ENCODE measurements at places on chromosomes 5 and 9.

GRCh38 chr5:92676215-92677165 is 904.5 kb downstream of the NR2F1-AS1 start:
- no peak for DNase-seq

DNA sequence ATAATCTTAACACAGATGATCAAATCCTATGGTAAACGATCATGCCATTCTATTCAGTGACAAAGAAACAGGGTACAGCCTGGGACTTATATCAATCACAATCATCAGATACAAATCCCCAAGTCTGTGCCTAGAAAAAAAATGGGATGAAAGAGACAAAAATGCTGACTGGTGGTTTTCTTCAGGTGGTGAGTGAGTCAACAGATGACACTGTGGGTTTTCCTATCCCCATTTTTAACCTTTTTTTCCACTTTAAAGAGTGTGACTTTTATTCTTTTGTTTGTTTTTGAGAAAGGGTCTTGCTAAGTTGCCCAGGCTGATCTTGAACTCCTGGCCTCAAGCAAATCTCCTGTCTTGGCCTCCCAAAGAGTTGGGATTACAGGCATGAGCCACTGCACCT is 3.2 kb downstream of the CIZ1 start:
- DNase-seq: no peak

GRCh38 chr5:171081319-171081718 is 219.5 kb downstream of the RANBP17 start:
- DNase-seq: no peak

DNA sequence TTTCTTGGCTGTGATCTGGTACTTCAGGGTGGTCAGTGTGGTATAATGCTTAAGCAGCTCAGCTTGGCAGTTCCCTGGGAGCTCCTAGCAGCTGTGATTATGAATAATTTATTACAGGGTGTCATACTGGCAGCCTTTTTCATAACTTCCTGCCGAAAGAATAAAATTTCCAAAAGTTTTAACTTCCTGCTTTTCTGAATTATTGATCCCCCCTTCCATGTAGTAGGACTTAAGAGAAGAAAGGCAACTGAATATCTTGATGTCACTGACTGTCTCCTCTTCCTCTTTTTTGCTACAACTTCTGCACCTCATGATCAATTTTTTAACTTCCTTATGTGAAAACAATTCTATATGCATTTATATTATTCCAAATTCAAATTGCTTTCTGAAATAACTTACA is 74.3 kb upstream of the SPEF2 start:
- no peak for DNase-seq

GRCh38 chr5:121630402-121630801 is 221.3 kb upstream of the FTMT start:
- DNase-seq: no peak
